ENCODE measurements at places on chromosomes 16 and 17. TPM values are rescaled to one million over a fixed set of nuclear protein-coding genes. Genes with fewer than 3 reads are reported as not detected.

DNA sequence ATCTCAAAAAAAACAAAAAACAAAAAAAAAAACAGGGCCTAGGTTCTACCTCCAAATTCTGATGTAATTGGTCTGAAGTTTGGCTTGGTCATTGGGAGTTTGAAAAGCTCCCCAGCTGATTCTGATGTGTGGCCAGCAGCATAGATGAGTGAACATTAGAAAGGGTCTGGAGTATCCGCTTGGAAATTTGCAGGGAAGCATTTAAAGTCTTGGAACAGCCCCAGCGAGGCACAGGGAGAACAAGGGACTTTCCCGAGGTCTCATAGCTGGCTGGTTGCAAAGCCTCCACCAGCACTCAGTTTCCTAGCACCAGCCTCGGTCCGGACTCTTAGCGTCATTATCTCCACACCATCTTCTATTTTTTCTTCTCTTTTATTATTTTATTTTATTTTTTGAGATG lies 70.8 kb downstream of the RAB11FIP4 start:
- DNase-seq: no peak

Gene ADAP2
- 0.69 TPM for total RNA-seq

GRCh38 chr17:3848229-3848835 lies 2.3 kb upstream of the NCBP3 start:
- no peak for DNase-seq

- DNase-seq: no peak
These were observed 189.2 kb downstream of the MAF start for GRCh38 chr16:79411357-79411756.

Gene IRX3
- total RNA-seq: 1.1 TPM

- peak; percentile 50 for DNase-seq
These were observed 3.9 kb downstream of the LPO start for GRCh38 chr17:58242171-58242784.

Gene GFOD2
- total RNA-seq: 29.5 TPM

Gene AANAT
- total RNA-seq: 0.57 TPM

DNA sequence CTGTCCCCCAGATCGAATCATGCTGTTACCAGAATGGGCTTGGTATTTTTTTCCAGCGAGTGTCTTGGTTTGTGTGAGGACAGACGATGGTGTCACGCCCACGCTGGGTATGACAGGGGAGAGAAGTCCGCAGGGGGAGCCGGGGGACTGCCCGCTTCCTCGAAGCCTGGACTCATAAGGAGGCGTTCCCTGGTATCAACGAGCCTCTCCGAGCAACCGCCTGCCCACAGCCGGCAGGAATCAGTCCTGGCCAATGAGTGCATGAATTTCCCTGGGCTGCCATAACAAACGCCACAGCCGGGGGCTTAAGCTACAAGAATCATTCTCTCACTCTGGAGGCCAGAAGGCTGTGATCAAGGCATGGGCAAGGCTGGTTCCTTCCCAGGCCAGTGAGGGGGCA lies 26.1 kb upstream of the JPH3 start:
- peak; percentile 64 for DNase-seq

Gene BIRC5
- 117 TPM for total RNA-seq

DNA sequence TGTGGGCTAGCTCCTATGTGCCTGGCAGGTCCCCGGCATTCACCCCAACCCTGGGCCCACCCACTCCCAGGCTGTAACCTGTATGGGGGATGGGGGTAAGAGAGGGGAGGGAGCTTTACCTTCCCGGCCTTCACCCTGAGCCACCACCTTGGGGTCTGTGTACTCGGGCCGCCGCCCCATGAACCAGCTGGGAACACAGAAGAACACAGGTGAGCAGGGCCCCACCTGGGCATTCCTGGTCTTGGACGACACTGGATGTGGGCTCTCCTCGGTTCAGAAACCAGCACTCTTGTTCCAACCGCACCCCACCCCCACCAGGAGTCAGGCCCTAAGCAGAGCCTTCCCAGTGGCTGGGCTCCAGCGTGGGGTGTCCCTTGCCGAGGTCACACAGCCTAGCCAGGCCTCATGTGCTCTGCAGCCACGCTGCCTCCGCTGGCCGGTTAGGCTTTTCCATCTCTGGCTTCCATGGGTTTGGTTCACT lies 18.8 kb downstream of the B9D1 start:
- peak; percentile 23 for DNase-seq

DNA sequence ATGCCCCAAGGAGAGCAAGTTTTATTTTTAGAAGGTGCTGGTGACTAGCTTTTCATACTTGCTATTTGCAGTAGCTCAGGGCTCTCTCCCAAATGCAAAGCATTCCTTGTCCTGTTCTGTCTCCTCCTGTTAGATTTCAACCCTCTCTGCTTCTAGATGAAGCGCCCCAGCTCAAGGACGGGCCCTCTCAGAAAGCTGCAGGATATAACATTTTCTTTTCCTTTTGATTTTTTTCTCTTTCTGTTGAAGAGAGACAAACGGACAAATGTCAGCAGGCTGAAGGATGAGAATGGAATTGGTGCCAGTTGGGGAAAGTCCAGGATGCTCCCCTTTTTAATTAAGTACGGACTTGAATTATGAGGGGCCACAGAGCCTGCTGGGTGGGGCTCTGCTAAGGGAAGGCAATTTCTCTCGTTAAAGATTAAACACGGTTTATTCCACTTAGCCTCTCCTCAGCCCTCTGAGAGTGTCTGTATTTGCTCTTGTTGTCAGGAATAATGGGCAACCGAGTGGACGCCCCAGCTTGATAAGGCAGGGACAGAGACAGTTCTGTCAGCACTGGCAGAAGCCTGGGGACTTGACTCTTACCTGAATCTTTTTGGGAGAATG lies 6.2 kb upstream of the ETV4 start:
- no peak for DNase-seq

DNA sequence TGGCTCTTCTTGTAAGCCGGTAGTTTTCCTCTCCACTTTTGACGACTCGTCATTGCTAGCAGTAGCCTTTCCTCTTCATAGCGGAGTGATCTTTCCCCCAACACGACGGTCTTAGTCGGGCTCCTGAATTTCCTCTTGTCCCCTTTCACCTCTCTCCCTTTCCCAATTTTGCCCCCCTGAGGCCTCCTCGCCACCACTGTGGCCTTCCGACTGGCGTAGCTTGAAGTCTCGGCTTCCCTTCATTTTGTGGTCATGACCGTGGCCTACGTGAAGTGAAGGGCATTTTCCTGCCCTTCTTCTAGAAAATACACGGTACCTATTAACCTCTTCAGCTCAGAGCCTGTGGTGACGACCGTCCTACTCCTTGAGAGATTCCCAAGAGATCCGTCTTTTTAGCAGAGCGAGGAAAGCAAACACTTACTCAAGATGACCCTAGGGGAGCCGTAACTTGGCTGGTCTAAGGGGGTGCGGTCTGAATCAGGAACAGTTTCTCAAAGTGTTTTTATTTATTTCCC lies 787 bp downstream of the PRKAR1A start:
- DNase-seq: no peak

GRCh38 chr17:71921796-71922195 lies 199.0 kb upstream of the SOX9 start:
- no peak for DNase-seq

Measured in WTC11 (cell line).